ENCODE measurements at places on chromosomes 5 and 9. TPM values are rescaled to one million over a fixed set of nuclear protein-coding genes. Genes with fewer than 3 reads are reported as not detected.

DNA sequence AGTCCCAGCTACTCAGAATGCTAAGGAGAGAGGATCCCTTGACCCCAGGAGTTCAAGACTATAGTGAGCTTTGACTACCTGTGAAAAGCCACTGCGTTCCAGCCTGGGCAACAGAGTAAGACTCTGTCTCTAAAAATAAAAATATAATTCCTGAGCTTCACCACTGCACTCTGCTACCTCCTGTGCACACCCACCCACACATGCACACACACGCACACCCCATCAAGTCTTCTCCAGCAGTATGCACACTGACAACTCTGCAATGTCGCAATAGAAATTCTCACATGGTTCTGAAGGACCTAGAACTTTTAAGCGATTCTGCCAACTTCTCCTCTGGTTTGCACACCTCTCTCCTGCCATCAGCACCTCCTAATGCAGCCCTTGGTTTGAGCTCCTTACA lies 47.5 kb upstream of the FAT2 start:
- no peak for DNase-seq

Gene NIPAL4
- not detected for total RNA-seq

Gene LHX6
- 2.8 TPM for total RNA-seq

Gene EIF4E1B
- total RNA-seq, result not detected

Gene SPINK4
- total RNA-seq, result not detected

Gene NR6A1
- 51.0 TPM for total RNA-seq
